ENCODE measurements at places on chromosomes 6 and 20. TPM values are rescaled to one million over a fixed set of nuclear protein-coding genes. Genes with fewer than 3 reads are reported as not detected.

- DNase-seq, result no peak
Measured at GRCh38 chr6:37024656-37025337, 19.3 kb downstream of the FGD2 start.

- no peak for DNase-seq
Measured at GRCh38 chr6:158080849-158081656, 87.0 kb downstream of the SERAC1 start.

FABP7 gene
- total RNA-seq, result not detected

DNA sequence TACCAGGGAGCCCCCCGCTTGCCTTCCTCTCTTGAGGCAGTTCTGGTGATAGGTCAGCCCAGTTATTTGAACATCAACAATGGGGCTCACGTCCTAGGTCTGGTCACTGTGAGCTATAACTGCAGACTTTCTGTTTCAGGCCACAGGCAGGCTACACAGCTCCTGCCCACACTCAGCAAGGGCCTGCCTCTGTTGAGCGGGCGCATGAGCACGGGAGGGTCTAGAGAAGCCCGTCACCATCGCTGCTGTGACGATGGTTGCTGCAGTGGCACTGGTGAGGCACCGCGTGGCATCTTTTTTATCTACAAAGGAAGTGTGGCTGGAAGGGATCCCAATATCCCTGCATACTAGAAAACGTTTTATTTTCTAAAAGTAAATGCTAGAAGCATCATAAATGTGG lies 77.8 kb downstream of the RAMACL start:
- DNase-seq, result no peak

HTR1B gene
- total RNA-seq, result 6.1 TPM

GPR6 gene
- not detected for total RNA-seq

POM121L2 gene
- total RNA-seq, result not detected

DNA sequence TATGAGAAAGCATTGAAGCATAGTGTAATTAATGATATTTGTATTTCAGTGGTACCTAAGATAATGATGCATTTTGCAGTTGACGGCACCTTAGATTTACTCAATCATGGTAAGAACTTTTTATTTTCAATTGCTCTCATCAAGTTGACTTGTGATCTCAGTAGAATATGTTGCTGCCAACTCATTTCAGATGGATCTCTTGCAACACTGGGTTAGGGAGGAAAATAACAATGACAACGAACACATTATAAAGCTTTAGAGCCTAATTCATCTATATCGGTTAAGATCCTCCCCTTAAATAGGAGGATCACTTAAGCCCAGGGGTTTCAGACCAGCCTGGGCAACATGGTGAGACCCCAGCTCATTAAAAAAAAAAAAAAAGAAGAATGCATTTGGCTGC lies 18.0 kb upstream of the TBC1D22B start:
- DNase-seq, result peak; percentile 36

Measured in dermis blood vessel endothelial cell (primary cell).